Left renal pelvis (tissue), 4 donors: ENCODE measurements at places on chromosomes 3 and 15. TPM values are rescaled to one million over a fixed set of nuclear protein-coding genes. Genes with fewer than 3 reads are reported as not detected.

DNA sequence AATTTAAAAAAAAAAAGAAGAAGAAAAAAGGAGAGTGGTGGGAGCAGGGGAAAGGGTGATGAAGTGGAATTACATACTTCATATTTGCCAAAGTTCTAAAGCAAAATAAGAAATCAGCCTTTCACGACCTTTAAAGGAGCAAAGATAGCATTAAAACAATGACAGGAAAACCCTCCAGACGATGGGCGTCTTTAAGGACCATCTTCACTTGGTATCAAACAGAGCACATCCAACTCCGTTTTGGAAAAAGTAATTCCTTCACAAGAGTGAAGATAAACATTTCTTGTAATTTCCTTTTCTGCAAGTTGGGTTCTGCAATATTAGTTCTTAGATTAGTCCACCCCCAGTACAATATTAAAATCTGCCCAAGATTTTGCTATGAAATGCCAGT, 32.8 kb downstream of the FRMD4B start:
- no peak for DNase-seq

Gene ACVR2B
- 14.4 TPM for polyA plus RNA-seq

DNA sequence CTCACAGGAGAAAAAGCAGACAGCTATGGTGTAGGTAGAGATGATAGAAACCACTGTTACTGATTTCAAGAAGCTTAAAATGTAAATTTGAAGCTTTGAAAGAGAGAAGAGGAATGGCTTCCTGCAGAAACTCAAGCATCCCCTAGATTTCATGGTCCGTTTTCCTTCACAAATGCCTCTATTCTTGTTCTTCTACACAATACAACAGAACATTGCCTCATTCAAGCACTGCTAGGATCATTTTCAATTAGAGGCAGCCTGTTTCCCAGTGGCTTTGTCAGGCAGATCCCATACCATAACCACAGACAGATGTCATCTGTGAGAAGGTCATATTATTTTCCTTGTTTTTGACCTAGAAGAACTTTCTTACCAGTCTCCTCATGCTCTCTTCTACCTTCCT, 77.9 kb upstream of the SPRED1 start:
- DNase-seq: no peak

DNA sequence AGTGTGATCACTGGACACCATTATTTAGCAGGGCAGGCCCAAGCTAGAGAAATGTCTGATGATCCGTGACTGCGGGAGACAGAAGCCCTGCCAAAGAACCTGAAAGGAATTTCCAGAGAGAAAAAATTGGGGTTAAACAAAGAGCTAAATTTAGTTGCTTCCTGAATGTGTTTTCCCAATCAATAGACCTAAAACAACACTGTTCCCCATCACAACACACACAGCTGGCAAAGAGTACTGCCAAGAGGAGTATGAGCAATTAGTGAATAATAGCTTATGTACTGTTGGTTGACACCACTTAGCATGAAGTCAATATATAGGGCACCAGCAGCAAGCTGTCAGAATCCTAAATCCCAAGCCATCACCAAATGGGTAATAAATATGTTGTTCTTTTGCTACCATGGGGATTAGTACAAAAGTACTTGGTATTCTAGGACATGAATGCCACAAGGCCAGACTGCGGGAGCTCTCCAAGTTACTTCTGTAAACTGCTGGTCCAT, 35.7 kb downstream of the CLK3 start:
- DNase-seq: no peak

Gene SPINT1
- 70.1 TPM for polyA plus RNA-seq

Gene DPPA2
- polyA plus RNA-seq: 0.85 TPM

DNA sequence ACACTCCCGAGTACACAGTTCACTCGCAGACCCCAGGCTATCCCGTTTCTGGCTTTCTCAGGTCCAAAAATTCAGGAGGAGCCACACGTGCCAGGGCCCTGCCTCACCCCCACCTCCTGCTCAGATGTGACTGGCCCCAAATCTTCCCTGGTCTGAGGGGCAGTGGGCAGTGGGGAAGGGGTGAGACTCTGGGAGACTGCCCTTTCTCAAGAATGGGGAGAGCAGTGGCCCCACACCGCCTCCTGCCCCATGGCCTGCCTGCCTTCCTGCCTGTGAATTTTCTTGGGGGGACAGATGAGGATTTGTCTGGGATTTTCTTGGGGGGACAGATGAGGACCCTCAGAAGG, 174.6 kb downstream of the MEGF11 start:
- DNase-seq: no peak

Gene LRRC34
- 8.1 TPM for polyA plus RNA-seq

GRCh38 chr3:19488939-19489338, 340.6 kb downstream of the KCNH8 start:
- no peak for DNase-seq

Gene IGSF11
- polyA plus RNA-seq: 4.2 TPM

- DNase-seq: no peak
Measured at GRCh38 chr15:50050986-50051743, 67.9 kb downstream of the ATP8B4 start.

Gene CPLX3
- polyA plus RNA-seq: not detected

DNA sequence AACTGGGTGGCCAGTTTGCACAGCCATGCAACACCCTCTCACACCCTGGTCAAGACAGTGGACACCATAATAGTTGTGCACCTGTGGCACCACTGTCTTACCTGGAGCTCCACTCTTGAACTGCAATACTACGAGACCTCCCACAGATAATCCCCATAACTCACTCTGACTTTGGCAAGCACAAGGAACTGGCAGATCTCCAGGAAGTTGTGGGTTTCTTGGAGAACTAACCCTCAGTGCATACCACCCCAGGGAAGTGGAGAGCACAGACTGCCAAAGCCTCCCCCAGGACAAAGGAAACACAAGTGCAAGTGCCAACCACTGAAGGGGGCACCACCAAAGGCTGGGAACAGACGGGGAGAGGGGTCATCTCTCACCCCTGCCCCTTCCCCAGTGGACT, 318.6 kb downstream of the SUCLG2 start:
- no peak for DNase-seq

GRCh38 chr3:45635475-45636256, 41.1 kb downstream of the LIMD1 start:
- DNase-seq: no peak

Gene ADAMTS9
- 148 TPM for polyA plus RNA-seq

Gene GLT8D1
- 113 TPM for polyA plus RNA-seq

DNA sequence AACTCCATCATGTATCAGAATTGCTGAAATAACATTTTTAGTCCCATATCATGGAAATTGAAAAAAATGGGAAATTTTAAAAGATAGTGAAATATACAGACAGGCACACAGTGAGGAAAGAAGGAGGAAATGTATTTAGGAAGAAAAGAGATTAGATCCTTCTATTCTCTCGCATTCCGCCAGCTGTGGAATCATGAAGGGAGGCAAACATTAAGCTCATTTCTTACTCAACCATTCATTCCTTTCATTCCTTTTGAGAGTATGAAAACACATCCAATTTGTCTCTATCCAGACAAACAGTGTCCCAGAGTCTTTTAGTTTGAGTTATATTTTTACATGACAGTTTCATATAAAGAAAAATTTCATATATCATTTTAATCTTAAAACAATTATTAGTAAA, 52.5 kb upstream of the KCNMB2 start:
- no peak for DNase-seq

- no peak for DNase-seq
Measured at GRCh38 chr15:92100301-92100700, 246.8 kb downstream of the SLCO3A1 start.

DNA sequence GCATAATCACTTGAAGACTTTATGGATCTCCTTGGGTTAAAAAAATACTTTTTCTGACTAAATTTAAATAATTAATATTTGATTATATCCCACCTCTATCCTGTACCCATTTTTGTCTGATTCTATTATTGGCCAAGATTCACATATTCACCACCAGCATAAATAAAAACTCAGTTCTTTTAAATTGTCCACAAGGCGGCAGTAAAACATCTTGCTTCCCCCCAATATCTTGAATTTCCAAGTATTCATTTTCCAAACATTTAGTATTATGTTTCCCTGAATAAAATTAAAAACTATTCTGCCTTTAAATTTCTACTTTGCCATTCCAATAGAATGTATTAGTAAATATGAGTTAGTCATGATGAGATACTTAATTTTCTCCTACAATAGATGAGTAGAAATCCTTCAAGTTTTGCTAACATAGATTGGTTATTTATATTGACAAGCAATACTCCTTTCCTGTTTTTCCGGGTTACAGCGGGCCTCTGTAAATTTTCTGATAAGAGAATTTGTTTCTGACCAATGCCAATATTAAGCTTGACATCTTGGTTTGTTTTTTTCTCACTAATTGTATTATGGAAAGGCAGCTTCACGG, 218.7 kb upstream of the MDFIC2 start:
- DNase-seq: peak; percentile 33

DNA sequence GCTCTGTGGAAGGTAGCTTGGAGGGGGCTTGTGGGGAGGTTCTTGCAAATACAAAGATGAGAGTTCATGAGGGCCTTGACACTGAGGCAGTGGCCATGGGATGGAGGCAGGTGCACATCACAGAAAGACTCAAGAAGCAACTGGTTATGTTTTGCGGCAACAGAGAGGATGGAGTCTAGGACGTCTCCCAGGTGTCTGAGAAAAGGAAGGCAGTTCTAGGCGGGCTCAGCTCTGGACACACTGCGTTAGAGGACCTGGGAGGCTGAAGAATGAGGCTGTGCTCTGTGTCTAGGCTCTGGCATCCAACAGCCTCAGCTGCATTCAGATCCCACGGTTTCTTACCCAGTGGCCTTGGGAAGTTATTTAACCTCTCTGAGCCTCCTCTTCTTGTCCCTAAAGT, 23.5 kb downstream of the NOX5 start:
- no peak for DNase-seq

DNA sequence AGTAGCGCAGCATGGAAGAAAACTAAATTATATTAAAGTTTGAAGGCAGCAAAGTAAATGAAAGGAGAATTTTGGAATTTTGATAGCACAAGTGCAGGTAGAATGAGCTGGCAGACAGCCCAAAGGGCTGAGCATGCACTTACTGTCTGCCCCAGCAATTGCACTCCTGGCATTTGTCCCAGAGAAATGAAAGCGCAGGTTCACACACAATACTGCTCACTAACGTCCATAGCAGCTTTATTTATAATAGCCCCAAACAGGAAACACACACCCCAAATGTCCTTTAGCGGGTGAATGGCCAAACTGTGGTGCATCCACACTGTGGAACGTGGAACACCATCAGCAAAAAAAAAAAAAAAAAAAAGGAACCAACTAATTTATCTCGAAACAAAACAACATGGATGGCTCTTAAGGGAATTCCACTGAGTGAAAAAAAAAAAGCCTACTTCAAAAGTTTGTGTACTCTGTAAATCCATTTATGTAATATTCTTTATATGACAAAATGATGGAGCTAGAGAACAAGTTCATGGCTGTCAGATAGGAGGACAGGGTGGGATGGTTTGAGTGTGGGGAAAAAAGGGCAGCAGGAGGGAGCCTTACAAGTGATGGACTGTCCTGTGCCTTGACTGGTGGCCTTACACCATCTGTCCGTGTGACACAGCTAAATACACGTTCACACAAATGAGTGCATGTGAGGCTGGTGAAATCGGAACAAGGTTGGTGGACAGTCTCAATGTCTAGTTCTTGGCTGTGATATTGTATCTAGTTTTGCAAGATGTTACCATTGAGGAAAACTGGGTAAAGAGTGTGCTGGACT, 6.0 kb upstream of the TM2D3 start:
- DNase-seq: no peak

Gene IL17RB
- 14.5 TPM for polyA plus RNA-seq

- no peak for DNase-seq
Measured at GRCh38 chr3:105014631-105015030, 352.1 kb upstream of the ALCAM start.

DNA sequence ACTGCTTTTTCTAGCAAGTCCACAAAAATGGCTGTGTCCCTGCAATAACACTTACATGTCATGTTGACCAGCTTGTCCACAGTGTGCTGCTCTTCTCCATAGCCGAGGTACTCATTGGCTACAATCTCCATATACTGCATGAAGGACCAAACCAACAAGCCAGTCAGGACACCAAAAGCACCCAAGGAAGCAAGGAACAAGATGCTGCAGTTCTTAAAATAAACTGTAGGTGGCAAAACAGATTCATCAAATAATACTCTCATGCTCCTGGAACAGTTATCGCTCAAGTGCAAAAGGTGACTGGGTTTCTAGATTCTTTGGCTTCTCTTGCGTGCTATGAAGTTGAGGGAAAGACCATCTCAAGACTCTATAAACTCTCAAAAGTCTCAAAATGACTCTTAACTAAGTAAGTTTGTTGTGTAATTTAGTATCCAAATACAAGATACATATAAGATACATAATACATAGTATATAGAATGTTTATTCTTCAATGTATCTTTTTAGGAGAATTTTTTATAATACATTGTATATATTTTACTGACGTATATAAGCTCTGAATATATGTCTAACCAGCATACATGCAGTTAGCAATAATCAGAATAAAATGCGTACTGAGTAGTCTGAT, 57.0 kb downstream of the NEK10 start:
- DNase-seq: peak; percentile 37

- DNase-seq: no peak
Measured at GRCh38 chr3:101635345-101635744, 41.6 kb downstream of the ZBTB11 start.

DNA sequence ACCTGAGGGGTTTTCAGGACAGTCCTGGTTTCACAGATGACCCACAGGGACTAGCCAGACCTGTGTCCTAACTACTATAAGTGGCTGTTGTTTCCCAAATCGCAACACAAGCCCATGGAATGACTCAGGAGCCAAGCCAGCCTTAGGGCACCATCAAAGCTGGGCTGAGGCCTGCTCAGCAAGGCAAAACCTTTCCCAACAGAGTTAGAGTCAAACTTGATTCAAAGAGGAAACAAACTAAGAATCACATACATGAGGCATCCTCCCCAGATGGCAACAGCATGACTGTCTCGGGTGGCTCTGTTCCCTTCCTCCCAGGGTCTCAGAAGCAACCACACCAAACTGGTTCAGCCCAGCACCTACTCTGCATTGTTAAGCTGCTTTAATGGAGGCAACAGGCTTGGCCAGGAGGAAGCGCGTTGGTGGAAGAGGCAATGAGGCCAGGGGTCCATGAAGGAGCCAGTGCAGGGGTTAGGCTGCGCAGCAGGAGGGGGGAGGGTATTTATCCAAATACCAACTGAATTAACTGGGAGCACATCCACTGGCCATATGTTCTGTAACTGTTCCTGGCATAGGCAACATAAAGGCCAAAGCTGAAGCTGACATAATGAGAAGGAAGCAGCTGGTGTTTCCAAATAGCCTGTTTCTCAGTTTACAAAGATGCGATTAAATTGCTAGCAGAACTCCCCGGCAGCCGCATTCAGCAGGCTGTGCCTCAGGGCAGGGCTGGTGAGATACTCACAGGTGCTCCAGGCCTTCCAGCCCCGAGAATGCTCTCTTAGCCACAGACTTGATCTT, 102.4 kb downstream of the LRIG1 start:
- DNase-seq: no peak

GRCh38 chr3:158789592-158789991, 12.3 kb upstream of the MFSD1 start:
- no peak for DNase-seq

Gene CLRN1
- not detected for polyA plus RNA-seq

GRCh38 chr3:130850044-130850797, 43.7 kb upstream of the ATP2C1 start:
- DNase-seq: no peak

Gene SAMMSON
- not detected for polyA plus RNA-seq

Gene DMXL2
- polyA plus RNA-seq: 95.7 TPM
